Activated CD4-positive, CD25-positive, alpha-beta regulatory T cell treated with anti-CD3 and anti-CD28 coated beads, Interleukin-2, amount 50 U/mL, for 16 hours (primary cell): ENCODE measurements at places on chromosomes 6 and 20.

- no peak for DNase-seq
These were observed 65.5 kb downstream of the TRMT11 start for GRCh38 chr6:126051791-126052190.

DNA sequence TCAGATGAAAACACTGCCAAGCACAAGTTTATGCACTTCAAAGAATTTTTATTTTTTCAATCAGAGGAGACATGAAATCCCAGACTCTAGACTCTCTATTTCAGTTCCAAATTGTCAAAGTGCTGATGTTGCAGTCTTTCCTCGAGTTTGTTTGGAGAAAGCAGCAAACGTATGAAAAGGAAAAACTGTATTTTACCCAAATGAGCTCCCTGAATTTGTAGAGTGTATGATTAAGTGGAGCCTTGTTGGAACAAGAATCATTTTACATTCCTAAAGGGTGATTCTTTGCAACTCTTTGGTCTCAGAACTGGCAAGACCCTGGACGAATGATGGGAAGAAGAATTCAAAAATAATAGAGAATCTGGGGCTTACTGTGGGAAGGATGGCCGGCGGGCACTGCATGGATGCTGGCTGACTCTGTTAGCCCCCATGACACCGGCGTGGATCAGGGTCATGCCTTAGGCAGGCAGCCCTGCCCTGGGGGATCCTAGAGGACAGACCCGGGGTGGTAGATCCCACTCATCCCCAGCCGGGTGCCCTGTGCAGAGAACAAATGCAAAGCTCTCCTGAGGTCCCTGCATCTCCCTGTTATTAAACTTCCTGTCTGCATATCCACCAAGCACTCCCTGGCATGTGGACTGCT is 207.4 kb downstream of the FNDC1 start:
- no peak for DNase-seq

- DNase-seq, result no peak
These were observed 101.5 kb downstream of the TMEM242 start for GRCh38 chr6:157221817-157222175.

DNA sequence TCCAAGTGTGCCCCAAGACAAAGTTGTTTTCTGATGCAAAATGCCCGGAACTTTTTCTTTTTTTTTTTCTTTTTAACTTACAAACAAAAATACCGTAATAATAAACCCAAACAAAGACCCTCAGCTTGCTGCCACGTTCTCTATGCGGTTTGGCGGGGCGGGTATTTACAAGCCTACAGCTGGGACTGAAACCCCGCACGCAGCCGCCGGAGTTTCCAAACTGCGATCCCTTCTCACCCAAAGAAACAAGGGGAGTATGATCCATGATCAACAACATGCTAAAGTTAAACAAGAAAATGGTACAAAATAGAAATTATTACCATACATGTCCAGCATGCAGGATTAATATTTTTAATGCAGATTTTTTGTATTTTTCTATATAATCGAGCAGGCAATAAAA is 2.1 kb downstream of the MAFB start:
- DNase-seq, result no peak

- DNase-seq, result no peak
These were observed 110.4 kb upstream of the ARMC2 start for GRCh38 chr6:108737594-108738546.

DNA sequence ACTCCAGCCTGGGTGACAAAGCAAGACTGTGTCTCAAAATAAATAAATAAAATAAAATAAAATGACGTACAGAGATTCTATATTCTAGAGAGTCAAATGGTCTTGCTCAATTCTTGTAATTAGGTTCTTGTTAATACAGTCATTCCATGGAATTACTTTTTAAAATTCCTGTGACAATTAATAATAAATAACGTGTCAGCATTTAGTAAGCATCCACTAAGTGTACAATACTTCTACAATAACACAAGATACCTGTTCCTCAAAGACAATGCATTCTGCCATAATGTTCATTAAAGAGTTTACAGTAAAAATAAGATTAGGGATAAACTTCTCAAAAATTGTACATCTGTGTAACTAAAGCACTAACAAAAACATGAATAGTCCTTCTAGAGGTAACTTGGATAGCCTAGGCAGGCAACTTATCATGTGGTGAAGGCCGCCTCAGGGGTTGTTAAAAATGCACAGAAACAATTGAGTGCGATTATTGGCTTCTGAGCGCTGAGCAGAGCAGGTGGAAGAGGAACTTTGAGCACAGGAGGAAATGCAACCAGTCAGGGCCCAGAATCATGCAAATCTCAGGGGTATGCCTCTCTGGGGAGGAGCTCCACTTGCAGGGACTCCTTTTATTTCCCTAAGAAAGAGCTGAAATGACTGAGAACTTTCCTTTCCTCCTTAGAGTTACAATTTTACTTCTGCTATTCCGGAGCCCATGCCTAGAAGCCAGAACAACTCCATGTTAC is 37.1 kb downstream of the QRSL1 start:
- DNase-seq, result no peak

GRCh38 chr6:41937861-41938574 is 3.6 kb downstream of the CCND3 start:
- DNase-seq, result no peak

GRCh38 chr20:38790200-38791053 is 15.1 kb upstream of the PPP1R16B start:
- DNase-seq, result no peak
